Fibroblast of villous mesenchyme (primary cell): ENCODE measurements at places on chromosomes 13 and 19.

DNA sequence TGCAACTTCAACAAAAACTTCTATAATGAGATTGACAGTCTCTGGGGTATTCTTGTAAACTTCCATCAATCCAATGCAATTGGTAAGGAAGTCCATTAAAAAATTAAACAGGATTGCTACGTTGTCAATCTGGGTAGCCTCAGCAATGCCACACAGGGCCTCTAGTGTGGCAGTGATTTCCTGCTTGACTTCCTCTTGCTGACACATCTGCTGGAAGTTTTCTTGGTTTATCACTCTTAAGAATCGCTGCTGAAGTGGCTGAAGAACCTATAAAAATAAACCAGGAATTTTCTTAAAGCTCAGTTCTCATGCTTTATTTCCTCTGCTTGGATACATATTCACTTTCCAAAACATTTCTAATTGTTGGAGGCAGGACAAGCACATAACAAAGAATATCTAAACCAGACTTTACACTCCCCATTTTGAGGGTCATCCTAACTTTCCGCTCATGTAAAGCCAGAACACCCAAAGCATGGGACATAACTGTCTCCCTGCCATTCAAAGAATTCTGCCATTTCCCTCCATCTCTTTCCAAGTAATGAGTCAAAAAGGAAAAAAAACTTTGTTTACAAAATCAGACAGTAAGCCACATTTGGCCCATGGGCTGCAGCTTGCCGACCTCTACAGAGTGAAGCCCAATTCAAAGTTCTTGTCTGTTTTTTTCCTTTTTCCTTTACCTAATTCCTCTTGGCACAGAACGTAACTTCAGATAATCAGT lies 23.2 kb upstream of the EEF1AKMT1 start:
- DNase-seq, result peak; percentile 45

GRCh38 chr19:49701271-49701786 lies 10.4 kb downstream of the CPT1C start:
- DNase-seq, result no peak

GRCh38 chr13:23965346-23965745 lies 68.0 kb upstream of the C1QTNF9B start:
- no peak for DNase-seq

DNA sequence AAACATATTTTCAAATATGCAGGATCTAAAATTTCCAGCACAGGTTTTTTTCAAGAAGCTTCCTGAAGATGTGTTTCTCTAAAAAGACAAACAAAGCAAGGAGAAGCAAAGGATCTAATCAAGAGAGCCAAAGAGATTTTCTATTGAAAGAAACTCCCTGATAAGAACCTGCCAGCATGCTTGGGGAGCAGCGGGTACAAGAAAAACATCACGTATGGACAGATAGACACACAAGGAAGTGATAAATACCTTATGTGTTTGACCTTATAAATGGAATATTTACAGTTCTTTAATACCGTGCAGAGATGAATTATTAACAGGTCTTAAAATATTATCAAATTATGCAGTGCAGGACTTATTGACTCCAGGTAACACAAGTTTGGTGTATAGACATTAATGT lies 562.1 kb downstream of the DACH1 start:
- DNase-seq, result no peak

DNA sequence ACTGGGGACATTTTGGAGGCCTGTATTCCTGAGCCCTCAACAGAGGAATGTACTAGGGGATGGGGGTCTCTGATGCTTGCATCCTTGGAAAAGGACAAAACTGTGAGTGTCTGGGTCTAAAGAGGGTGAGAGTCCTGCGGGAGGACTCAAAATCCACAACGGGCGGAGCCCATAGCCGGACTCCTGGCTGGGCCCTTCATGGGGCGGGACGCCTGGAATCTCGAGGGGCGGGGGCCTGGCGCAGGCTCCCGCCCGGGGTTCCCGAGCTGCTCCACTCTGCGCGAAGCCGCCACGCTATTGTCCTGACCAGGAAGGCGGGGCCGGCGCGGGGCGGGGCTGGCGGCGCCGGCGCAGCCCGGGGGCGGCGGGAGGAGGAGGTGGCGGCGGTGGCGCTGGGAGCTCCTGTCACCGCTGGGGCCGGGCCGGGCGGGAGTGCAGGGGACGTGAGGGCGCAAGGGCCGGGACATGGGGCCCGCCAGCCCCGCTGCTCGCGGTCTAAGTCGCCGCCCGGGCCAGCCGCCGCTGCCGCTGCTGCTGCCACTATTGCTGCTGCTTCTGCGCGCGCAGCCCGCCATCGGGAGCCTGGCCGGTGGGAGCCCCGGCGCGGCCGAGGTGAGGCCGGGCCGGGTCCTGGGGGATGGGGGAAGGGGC lies at the start of gene APLP1:
Gene APLP1 (plus strand): TSS at position 403 of the 651 bp plus-strand sequence. CDS start 63 bp downstream, at position 466.
- DNase-seq, result peak; percentile 19

GRCh38 chr13:39512687-39513086 lies 90.3 kb downstream of the LHFPL6 start:
- DNase-seq, result no peak

- peak; percentile 33 for DNase-seq
Measured at GRCh38 chr13:78147905-78148304, 229.3 kb upstream of the EDNRB start.
